ENCODE measurements at places on chromosomes 12 and 14.

DNA sequence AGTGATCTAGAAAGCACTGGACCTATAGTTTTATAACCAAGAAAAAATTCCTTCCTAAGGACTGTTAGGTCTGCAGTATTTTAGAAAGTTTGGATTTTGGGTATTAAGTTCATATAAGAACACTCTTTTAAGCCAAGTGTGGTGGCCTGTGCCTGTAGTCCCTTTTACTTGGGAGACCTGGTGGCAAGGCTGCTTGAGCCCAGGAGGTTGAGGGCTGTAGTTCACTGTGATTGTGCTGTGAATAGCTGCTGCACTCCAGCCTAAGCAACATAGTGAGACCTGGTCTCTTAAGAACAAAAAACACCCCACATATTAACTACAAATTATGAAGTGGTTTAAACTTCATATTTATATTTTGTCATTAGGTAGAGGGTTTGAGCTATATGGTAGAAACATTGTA lies 9.7 kb downstream of the DNM1L start:
- DNase-seq: no peak

DNA sequence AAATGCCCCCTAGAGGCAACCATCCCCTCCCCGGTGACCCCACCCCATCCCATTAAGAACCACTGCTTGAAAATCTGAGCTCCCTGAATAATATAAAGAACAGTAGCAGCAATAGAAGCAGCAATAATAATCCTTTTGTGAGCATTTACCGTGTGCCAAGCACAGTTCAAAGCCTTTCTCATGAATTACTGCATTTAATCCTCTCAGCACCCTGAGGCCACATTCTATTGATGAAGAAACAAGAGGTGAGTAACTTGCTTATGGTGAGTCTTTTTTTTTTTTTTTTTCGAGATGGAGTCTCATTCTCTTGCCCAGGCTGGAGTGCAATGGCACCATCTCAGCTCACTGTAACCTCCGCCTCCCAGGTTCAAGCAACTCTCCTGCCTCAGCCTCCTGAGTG lies 65.0 kb downstream of the KCNK10 start:
- DNase-seq: no peak

GRCh38 chr12:13573698-13574321 lies 377.3 kb downstream of the EMP1 start:
- no peak for DNase-seq

DNA sequence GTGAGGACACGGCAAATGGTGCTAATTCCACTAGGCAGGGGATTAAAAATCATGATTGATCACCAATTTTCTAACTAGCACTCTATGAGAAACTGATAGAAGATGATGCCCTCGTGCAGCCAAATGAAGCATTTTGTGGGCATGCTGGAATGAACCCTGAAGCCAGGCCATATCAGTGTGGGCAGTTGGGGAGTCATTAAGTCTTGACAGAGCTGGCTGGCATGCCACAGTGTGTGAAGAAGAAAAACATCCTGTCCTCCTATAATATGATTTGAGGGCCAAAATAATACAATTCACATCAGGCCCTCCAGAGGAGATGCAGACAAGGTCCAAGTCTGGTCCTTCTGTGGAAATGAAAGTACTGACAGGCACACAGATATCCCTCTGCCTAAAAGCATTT lies 107.1 kb downstream of the TMTC1 start:
- no peak for DNase-seq

DNA sequence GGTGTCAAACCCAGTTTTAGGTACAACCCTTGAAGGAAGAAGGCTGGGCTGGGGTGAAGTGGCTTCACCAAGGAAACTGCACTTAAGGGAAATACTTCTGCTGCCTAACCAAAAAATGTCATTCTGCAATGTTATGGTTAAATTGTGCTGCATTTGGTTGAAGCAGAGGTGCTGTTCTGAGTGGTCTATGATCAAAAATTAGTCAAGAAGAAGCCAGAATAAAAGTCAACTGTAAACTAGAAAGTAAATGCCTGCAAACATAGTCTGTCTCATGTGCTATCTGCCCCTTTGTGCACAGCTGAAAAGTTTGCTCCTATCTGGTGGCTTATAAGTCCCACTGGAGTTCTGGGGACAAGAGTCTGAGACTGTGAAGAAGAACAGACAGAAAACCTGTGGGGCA lies 158.8 kb downstream of the C12orf42 start:
- no peak for DNase-seq
